ENCODE measurements at places on chromosomes 13 and 19.

DNA sequence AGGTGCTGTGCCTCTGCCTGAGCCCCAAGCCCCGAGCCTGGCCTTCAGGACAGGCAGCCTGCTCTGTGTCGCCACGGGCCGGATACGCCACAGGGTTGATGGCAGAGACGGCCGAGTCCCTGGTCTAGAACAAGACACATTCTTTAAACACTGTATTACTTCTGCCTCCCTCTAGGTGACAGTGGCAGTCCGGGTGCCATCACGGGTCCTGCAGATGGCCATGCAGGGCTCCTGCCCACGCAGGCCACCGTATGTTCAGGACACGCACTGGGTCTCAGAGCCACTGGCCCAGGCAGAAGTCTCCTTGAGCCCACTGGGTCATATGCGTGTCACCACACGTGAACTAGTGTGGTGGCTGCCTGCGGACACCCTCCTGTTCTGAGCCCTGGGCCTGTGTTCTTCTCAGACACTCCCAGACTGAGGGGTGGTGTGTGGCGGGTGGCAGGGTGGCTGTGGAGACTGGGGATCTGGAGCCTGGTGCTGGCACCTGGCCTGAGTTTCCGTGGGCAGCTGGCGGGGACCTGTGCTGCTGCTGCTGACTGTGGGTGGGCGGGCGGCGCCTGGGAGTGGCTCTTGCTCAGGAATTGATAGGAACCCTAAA is 4.4 kb downstream of the PLEKHJ1 start:
- no peak for DNase-seq

DNA sequence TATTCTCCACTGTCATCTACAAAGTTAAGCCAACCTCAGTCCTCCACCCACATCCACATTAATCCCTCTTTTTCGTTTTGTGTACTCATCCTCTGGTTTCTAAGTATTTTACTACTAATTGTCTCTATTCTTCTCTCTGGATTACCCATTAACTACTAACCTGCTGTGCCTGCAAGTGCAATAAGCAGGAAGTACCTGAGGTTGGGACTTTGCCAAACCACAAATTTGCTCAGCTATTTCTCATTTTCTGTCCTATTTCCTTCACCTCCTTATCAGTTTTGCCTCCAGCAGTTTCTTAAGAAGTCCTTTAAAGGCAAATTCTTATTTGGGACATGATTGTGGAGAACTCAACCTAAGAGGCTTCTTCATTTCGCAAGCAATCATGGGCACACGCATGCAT is 1708.9 kb downstream of the SLITRK5 start:
- peak; percentile 42 for DNase-seq

DNA sequence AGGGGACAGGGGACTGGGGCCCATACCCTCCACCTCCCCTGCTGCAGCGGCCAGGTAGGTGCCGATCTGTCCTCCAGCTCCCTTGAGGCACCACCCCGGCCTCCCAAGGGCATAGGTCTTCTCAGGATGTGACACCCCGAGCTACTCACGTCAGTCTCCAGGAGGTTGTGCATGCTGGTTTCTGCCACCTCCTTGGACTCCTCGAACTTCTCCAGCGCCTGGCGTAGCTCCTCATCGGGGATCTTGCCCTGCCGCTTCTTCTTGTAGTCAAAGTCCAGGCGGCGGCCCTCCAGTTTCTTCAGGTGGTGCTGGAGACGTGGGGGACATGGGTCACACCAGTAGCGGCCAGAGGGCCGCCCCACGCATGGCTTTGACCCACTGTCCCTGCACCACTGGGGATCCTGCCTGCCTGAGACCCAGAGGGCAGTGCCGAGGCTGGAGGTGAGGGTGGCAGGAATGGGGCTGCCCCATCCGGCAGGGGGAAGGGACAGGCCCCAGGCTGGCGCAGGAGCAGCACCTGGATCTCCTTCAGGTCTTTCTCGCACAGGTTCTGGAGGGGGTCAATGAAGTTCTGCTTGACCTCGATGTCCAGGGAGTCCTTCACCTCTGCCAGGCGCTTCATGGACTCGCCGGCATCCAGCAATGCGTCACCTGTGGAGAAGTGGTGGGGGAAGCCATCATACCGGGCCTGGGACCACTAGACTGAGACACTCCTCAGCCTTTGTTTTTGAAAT is 20.4 kb downstream of the MPND start:
- no peak for DNase-seq

DNA sequence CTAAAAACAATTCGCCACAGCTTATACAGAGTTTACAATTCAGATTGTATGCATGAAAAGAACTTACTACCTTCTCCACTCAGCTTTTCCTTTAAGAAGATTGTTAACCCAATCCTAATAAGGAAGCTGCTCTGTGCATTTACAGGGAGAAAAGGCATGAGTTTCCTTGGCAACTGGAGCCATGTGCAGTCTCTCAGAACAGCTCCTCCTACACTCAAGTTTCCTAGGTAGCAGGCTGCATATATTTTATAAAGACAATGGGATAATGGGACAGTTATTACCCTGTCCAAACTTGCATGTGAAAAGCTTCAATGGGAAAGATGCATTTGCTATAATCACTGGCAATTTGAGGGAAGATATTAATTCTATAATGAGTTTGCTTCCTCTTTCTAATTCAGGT is 125.5 kb upstream of the TRPC4 start:
- DNase-seq, result no peak

- no peak for DNase-seq
These were observed 20.8 kb upstream of the EPHX3 start for GRCh38 chr19:15253061-15253460.

- peak; percentile 96 for DNase-seq
These were observed at the start of gene CLPTM1 for GRCh38 chr19:44954649-44955504. CLPTM1 (plus strand) TSS chr19:44955380; CDS start chr19:44955396, 16 bp downstream.

GRCh38 chr13:30306762-30307193 is 573 bp downstream of the KATNAL1 start:
- DNase-seq, result peak; percentile 87

GRCh38 chr19:43682824-43683661 is 13.1 kb upstream of the PLAUR start:
- no peak for DNase-seq

DNA sequence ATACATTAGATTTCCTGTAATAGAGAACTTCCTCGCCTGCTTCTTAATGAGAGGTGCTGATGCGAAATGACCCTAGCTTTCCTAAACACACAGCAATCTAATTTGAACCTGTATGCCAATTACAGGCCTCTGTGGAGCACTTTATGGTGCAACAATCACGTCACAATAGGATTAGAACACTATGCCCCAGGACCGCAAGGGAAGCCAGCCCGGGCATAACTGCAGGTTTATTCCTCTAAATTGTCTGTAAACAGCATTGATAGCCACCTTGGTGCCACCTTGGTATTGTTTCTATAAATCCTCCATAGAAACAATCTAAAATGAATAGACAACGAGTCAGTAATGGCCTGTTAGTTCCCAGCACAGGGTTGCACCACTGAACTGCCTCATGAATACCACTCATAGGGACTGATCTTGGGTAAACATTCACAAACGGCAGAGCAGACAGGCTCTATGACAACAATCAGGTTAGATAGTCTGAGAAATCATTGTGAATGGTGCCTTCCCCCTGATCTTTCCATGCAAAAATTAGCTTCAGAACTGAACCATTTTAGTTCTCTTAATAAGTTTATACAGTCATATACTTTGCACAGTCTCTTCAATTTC is 182.5 kb upstream of the OBI1 start:
- no peak for DNase-seq

DNA sequence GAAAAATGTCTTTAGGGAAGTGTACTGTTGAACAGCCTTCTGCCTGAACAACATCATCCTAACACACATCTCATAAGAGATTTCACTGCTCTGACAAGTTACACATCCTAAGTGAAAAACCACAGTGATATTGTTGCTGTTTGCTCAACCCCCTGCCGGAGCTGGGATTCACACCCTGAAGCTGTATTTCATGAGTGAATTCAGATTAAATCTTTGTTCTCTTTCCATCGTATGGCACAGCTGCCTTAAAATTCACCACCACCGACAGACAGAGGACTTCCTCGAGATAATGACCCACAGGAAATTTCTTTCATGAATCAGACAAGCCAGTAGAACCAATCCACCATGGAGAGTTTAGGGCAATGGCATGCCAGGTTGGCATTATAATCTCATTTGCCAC is 280.8 kb downstream of the DCT start:
- DNase-seq, result no peak

- peak; percentile 55 for DNase-seq
These were observed 781 bp downstream of the QPCTL start for GRCh38 chr19:45693106-45693788.

- no peak for DNase-seq
These were observed 7.9 kb upstream of the ARHGAP33 start for GRCh38 chr19:35767288-35768081.

- no peak for DNase-seq
These were observed 1346.0 kb upstream of the SPRY2 start for GRCh38 chr13:81686877-81687276.

DNA sequence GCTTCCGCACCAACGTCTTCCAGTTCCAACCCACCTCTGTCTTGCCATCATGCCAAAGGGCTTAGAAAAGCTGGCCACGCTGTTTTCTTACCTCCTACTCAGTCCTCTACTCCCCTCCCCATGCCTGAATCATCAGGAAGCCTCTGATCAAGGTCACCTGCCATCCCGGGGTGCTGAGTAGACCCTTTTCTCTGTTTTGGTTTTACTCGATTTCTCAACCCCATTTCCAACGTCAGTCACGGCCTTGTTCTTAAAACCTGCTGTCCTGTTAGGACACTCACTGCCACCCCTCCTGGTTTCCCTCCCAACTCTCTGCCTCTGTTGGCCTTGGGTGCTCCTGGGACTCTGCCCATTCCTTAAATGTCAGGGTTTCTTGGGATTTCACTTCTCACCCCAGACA is 350.1 kb downstream of the FOXO1 start:
- no peak for DNase-seq

- DNase-seq, result peak; percentile 63
These were observed 60.9 kb downstream of the WDFY2 start for GRCh38 chr13:51645154-51645650.

DNA sequence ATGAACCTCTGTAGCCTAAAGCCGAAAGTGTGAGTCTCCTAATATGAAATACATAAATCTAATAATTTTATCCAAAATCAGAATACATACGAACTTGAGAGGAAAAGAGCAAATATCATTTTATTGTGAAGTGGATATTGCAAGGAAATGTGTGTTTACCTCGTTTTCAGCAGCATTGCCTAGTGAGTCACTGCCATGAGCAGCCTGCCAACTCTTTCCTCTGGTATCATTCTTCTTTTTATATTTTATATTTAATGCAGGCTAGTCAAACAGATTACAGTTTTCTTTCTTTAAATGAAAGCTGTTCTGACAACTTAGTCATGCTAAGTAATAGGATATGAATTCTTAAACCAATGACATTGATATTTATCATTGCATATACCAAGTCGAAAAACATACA is 44.2 kb downstream of the EDNRB start:
- DNase-seq, result no peak

DNA sequence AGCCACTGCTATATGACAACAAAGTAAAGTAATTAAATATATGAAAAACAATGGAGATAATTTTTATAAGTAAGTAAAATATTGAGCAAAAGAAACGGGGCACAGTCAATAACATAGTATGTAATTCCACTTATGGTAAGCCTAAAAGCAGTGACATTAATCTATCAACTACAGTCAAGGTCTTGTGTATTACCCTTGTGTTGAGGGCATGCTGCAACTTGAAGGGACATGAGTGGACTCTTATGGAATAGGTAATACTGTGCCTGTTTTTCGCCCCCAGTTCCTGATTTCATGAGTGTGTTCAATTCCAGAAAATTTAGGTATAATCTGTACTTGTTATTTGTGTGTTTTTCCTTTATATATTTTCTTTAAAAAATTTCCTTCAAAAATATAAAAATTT is 201.3 kb upstream of the SLITRK6 start:
- DNase-seq, result peak; percentile 7

DNA sequence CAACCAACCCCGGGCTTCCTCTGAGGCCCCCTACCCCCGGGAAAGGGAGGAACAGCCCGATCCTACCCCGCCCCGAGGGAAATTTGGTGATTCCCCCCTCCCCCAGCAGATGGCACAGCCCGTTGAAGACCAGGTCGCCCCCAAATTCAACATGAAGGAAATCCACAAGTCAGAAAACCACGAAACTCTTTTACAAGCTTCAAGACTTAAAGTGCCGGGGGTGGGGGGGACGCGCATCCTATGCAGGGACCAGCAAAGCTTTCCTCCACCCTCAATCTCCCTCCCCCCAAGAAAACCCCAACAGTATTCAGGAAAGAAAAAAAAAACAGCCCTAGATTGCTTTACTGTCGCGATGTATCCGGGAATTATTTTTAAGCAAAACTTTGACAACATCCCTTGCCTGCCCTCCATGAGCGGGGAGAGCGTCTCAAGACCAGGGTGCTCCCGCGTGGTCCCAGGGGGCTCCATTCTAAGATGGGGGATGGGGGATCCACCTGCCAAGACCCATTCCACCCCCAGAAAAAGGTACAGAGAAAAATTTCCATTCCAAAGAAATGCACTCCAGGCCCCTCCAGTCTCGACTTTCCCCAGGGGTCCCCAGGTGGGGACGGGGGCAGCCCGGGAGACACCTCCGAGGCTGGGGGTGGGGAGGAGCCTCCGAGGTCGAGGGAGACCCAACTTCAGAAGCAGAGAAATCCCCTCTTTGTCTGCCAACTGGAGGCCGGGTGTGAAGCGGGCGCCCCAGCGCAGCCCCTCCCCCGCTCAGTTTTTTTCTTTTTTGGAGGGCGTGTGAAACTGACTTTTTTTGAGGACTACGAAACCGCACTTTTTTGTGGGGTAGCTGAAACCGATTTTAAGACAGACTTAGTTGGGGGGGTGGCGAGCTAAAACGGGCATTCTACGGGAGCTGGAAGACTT is 1.5 kb downstream of the TCF3 start:
- no peak for DNase-seq

DNA sequence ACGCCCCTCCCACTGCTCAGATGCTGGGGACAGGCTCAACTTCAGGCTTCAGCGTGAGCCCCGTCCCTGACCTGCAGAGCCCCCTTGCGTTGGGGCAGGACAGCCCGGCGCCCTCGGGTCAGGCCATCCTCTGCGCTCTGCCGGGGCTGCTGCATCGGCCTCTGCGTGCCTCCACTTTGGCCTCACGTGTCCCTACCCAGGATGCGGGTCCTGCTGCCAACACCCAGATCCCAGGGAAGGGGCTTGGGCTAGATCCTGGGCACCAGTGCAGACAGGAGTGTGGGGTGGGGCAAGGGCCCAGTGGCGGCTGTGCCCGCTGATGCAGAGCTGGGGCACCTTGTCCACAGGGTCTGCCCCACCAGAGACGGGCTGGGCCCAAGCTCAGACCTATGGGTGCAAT is 13.0 kb downstream of the CBARP start:
- no peak for DNase-seq

GRCh38 chr13:102267191-102267590 is 134.7 kb downstream of the FGF14 start:
- DNase-seq, result no peak

GRCh38 chr13:93505104-93505952 is 278.7 kb downstream of the GPC6 start:
- DNase-seq, result no peak

GRCh38 chr19:2044709-2045500 is 6.1 kb downstream of the MKNK2 start:
- DNase-seq, result no peak

- no peak for DNase-seq
These were observed 2772.2 kb downstream of the PCDH9 start for GRCh38 chr13:64457976-64458375.

- DNase-seq, result peak; percentile 62
These were observed 48.1 kb upstream of the RAP2A start for GRCh38 chr13:97385854-97386253.
